Non-pigmented ciliary epithelial cell (primary cell): ENCODE measurements at places on chromosomes 1 and 21.

DNA sequence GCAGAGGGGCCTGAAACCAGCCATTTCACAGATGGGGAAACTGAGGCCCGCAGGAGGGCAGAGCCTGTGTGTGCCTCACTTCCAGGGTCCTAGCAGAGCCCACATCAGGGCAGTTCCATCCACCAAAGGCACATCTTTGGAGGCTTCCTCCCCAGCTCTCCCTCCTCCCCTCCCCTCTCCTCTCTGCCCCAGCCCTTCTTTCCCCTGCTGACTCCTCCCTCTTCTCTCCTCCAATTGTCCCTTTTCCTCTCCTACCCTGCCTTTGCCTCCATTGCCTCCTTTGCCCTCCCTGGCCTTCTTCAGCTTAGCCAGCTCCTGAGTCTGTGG is 56.6 kb downstream of the TMEM53 start:
- no peak for DNase-seq

- DNase-seq, result no peak
Measured at GRCh38 chr1:28927648-28928313, 13.4 kb downstream of the EPB41 start.

GRCh38 chr1:8457760-8458381 is 140.0 kb downstream of the SLC45A1 start:
- DNase-seq, result no peak

DNA sequence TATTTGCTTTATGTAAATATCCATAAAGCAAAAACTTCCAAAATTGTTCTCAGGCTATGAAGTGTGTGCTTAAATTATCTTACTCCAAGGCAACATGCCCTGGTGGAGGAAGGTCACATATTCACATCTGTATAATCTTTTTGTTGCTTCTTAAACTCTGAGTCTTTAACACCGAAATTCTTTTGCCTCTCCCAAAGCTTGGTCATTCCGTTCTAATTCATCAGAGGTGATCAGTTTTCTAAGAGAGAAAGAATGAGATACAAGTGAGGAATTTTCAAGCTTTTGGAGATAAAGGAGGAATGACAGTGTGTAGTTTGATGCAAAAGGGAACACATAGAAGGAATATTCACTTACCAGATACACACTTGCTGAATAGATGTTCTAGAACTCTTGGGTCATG is 561.7 kb downstream of the LTN1 start:
- DNase-seq, result no peak

DNA sequence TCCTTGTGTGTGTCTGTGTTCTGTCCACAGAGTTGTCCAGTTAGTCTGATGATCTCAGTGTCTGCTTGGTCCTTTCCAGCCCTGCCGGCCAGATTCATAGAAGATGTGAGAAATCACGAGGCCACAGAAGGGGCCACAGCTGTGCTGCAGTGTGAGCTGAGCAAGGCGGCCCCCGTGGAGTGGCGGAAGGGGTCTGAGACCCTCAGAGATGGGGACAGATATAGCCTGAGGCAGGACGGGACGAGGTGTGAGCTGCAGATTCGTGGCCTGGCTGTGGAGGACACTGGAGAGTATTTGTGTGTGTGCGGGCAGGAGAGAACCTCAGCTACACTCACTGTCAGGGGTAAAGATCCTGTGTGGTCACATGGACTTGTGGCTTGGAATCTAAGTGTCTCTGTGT is 95.8 kb downstream of the OBSCN start:
- no peak for DNase-seq

GRCh38 chr21:40567501-40567900 is 279.5 kb downstream of the DSCAM start:
- no peak for DNase-seq

- DNase-seq, result no peak
Measured at GRCh38 chr1:94541246-94542087, at the start of gene F3. Gene F3, minus strand, starts transcription at chr1:94541759. Its CDS starts 123 bp downstream, at chr1:94541636.

- DNase-seq, result no peak
Measured at GRCh38 chr1:30534551-30534940, 188.8 kb downstream of the MATN1 start.

DNA sequence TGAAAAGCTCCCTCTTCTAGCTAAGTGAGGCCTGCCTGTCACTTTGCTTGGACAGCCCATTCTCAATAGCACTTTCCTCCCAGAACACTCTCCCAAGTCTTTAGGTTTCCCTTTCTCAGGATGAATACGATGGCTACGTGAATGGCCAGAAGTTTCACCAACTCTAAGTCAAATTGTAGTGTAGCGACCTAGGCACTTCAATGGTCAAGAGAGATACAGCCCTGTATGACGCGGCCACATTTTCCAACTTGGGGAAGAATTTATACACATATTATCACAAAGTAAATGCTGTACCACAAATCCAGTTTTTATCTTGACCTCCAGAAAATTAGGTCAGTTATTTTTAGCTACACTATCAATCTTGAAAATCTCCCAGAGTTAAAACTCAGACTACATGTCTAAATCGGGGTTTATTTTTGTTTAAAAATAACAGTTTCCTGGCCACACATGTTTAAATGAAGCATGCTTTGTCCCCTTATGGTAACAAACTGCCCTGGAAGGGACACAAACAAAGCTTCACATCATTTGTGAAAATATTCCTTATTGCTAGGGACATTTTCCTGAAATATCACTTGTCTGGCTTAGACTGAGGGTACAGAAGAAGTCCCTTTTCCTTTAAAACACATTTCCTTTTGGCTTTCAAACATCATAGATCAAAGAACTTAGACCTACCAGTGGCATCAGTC is 192.6 kb downstream of the GABPA start:
- DNase-seq, result no peak

GRCh38 chr1:210686841-210687240 is 358.1 kb downstream of the HHAT start:
- DNase-seq, result no peak

- DNase-seq, result no peak
Measured at GRCh38 chr1:161681879-161682278, 18.9 kb downstream of the FCGR2B start.

DNA sequence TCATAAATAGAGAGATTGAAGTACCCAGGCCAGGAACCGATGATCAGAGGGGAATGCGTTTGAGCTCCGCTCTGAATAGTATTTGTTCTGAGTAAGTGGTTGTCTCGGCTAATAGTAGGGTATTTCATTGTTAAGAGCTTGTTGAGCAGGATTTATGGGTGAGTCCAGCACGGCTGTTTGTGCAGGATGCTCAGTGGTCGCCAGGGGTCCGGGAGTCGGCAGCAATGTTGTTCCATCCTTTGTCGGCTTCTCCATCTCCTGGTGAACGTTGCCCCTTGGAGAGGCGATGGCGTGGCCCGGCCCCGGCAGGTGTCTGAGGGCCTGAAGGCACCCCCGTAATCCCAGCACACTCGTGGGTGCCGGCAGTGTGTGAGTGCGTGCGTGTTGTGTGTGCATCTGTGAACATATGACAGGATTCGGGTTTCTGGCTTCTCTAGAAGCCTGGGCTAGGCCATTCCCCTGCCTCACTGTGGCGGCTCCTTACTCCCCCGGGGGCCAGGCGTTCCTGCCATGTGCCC is 160.8 kb upstream of the ARHGEF16 start:
- DNase-seq, result no peak

GRCh38 chr21:45465105-45465504 is 60.1 kb downstream of the COL18A1 start:
- DNase-seq, result no peak

GRCh38 chr1:16628361-16629111 is 15.2 kb upstream of the NBPF1 start:
- no peak for DNase-seq

DNA sequence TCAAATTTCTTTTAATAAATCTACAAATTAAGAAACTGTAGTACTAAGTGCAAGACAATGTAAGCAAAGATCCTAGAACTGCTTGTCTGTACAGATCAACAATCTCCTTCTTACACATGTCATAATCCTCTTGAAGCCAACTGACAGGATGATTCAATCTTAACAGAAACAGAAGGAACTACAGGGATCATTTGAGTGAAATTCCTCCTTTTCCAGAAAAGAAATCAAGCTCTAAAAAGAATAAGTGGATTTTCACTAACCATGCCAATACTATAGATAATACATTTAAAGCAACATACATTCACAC is 53.2 kb downstream of the RAB3GAP2 start:
- DNase-seq, result no peak

GRCh38 chr1:108560189-108560873 is 431 bp downstream of the EEIG2 start:
- no peak for DNase-seq

DNA sequence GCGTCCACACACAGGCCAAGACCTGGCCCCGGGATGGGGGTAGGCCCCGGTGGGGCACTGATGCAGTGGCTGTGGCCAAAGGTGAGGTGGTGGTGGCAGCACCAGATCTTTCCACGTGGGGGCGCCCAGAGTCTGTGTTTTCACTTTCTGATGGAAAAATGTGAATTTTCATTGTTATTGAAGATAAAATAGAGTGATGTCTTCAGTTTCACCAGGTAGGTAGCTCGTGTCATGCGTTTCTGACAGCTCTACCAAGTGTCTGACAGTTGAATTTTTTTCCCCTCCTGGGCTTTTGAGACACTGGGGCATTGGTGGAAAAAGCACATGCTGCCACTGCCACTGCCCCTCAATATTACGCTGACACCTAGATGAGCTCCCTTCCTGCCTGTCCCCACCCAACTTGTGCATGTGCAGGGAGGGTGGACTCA is 40.0 kb upstream of the MAGOH start:
- no peak for DNase-seq

DNA sequence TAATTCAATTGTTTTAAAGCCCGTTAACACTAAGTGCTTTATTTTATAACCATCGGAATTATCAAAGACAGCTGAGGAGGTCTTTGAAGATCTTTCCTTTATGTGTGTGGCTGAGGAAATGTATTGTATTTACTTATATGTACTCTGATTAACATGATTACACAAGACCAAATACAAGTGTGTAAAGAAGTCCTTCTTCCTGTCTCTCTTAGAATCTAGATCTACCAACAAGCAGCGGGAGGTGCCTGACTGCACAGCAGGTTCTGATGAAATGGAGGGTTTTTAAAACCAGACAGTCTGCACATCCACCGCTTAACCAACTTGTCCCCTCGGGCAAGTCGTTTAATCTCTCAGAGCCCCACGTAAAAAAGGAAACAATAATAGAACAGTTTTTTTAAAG is 240.5 kb upstream of the MAP1LC3C start:
- no peak for DNase-seq

- no peak for DNase-seq
Measured at GRCh38 chr1:50095716-50096115, 13.0 kb upstream of the ELAVL4 start.

GRCh38 chr1:5752746-5753548 is 239.3 kb downstream of the NPHP4 start:
- DNase-seq, result no peak

GRCh38 chr1:182407724-182408123 is 7.3 kb upstream of the TEDDM1 start:
- no peak for DNase-seq

GRCh38 chr1:153841463-153841994 is 66.3 kb downstream of the SLC27A3 start:
- DNase-seq, result no peak

DNA sequence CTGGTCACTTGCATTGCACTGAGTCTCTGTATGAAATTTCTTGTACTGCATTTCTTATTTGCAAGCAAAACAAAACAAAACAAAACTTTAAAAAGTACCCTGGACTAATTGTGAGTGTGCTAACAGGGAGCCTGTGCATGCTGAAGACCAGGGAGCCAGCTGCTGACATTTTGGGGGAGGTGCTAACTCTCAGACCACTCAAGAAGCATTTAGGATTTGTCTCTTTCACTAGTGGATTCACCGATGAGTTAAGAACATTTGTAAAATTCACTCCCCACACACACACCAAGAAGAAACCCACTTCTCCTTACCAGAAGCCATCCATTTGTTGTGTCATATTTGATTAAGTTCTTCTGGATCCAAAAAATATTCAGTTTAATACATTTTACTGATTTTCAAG is 95.7 kb upstream of the C1orf105 start:
- DNase-seq, result no peak

DNA sequence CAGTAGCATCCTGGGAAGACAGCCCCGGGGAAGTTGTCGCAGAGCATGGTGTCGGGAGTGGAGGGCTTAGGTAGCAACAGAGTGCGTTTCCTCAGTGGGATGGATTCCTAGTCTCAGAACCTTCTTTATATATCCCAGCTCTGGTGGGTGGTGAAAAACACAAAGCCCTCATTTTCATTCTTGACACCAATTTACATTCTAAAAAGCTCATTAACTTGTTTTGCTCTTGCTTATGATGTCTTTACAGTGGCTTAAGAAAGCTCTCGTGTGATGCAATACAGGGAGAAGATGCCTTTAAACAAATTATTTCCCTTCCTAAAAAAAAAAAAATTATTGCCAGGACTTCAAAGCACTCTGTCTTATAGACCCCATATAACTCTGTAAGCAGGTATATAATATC is at the start of gene KRTAP8-1:
KRTAP8-1 (minus strand) TSS at position 101 of the 400 bp plus-strand sequence; CDS start at position 47, 54 bp downstream.
- DNase-seq, result no peak

GRCh38 chr1:235513495-235514366 is 9.5 kb upstream of the B3GALNT2 start:
- peak; percentile 37 for DNase-seq

GRCh38 chr1:149936992-149937705 is 470 bp upstream of the MTMR11 start:
- peak; percentile 28 for DNase-seq
